Astrocyte (in vitro differentiated cells and primary cell): ENCODE measurements at places on chromosomes 1 and 21. TPM values are rescaled to one million over a fixed set of nuclear protein-coding genes. Genes with fewer than 3 reads are reported as not detected.

DNA sequence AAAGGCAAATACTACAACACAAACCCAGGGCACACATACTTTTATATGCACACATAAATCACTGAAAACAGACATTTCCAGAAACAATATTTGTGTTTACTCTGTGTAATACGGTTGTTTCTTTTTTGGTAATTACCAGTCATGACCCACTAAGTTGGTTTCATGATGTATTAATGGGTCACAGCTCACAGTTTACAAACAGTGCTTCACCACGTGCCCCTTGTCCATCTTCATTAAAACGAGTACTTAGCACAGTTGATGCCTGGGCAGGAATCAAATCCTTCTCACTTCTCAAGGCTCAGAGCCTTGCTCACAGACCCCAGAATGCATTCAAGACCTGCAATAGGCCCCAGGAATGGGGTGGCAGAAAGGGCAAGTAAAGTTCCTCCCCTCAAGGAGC lies 13.8 kb downstream of the SSBP3 start:
- DNase-seq: no peak
- no peaks in the 10 kb centered on the region for H3K27me3 ChIP-seq
- no peaks in the 10 kb centered on the region for H3K4me1 ChIP-seq
- no peak overlapping the region for H3K4me3 ChIP-seq
- H3K36me3 ChIP-seq: peaks cover 11% of the 10 kb centered on the region

DNA sequence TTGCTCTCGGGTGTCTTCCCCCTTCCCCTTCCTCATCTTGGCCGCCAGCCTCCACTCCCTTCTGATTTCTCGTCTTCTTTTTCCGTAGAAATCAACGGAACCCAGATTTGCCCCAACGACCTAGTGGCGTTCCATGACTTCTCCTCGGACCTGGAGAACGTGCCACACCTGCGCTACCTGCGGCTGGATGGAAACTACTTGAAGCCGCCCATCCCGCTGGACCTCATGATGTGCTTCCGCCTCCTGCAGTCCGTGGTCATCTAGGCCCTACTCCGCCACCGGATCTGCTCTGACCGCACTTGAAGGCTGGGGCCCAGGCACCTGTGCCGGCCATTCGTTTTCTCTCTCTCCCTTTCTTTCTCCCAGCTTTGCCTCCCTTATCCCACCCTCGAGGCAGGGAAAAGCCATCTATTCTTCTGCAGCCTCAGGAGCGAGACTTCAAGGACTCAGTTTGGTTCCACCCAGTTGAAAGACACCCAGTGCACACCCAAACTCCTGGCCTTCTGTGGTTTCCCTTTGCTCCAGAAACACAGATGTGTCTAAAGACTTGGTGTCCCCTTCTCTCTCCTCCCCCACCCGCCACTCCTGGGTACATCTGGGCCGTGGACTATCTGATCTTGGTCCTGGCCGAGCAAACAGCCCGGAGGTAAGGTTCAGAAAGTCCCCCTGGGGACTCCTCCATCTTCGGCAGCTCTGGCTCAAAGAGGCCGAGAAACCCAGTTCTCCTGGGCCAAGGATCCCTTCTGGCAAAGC lies 7.2 kb upstream of the OPTC start:
- H3K27ac ChIP-seq: no peak overlapping the region
- no peak for DNase-seq
- no peak overlapping the region for H3K4me3 ChIP-seq
- H3K4me1 ChIP-seq: peaks cover 6% of the 10 kb centered on the region
- peaks cover 5% of the 10 kb centered on the region for H3K27me3 ChIP-seq

- no peaks in the 10 kb centered on the region for H3K27me3 ChIP-seq
- H3K4me1 ChIP-seq: peaks cover 7% of the 10 kb centered on the region
- no peak overlapping the region for H3K4me3 ChIP-seq
- H3K27ac ChIP-seq: no peak overlapping the region
- no peak for DNase-seq
Measured at GRCh38 chr1:209620487-209620884, 31.7 kb downstream of the LAMB3 start.

DNA sequence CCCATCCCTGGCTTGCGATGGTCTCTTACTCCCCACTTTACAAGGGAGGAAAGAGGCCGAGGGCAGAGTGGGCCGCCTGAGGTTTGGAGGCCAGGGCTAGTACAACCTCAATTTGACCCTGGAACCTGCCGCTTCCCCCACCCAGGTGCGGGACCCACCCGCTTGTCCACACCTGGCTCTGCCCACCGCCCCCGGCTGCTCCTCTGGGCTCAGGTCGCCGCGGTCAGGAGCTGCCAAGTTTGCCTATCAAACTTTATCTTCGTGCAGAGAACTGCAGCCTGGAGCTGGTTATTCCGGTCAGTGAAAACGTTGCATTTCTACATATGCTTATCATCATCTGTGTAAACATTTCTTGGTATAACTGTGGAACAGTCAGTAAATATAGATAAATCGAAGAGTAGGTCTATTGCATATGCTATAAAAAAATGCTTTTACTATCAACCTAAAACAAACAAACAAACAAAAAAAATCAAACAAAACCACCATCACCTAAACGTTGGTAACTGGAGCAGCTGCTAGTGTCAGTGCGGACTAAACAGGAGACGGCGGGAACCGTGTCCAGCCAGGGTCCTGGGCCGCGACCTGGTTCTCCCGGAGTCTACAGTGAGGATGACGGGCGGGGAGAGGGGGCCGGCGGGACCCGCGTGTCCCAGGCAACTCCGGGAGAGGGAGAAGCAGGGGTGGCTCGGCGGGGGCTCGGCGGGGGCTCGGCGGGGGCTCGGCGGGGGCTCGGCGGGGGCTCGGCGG lies 906 bp upstream of the ADARB1 start:
- H3K27me3 ChIP-seq: no peaks in the 10 kb centered on the region
- H3K4me3 ChIP-seq: peak overlapping the region; percentile 56
- no peak for DNase-seq

LEPR gene
- 6.8 and 8.9 TPM in 2 replicates for total RNA-seq

DCLRE1B gene
- 7.8 and 8.1 TPM in 2 replicates for total RNA-seq

PDZK1 gene
- total RNA-seq: 0.68 and 0.70 TPM in 2 replicates
